AG10803 (cell line): ENCODE measurements at places on chromosomes 3 and 15.

DNA sequence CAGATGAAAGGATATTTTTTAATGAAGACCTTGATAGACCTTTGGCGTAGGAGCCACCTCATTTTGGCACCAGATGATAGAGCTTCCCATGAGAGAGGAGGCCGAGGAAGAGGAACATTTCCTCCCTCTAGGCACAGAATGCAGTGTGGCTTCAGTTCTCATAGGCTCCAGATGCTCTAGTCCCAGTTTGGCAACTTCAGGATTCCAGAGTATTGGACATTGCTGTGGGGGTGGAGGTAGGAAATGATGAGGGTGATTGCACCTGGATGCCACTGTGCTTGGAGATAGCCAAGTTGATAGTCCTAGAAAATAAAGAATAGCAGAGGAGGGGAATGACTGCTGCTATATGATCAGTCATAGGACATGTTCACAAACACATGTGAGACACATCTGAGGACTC lies 58.3 kb upstream of the KY start:
- no peak for DNase-seq

DNA sequence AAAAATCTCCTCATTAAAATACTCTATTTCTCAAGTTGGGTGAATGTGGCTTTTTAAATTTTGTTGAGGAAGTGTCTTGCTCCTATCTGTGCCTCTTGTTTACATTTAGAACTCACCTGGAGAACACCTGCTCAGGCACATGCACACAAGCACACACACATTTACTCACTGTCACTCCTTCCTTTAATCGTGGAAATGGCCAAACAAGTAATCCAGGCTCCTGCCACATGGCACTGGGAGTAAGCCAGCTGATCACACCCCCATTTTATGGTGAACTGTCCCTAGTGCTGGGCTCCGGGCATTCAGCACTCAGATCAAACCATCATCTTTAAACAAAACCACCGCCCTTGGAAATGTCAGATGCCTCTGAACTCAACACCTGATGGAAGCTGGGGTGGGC lies 204.7 kb upstream of the BHLHE40 start:
- no peak for DNase-seq

DNA sequence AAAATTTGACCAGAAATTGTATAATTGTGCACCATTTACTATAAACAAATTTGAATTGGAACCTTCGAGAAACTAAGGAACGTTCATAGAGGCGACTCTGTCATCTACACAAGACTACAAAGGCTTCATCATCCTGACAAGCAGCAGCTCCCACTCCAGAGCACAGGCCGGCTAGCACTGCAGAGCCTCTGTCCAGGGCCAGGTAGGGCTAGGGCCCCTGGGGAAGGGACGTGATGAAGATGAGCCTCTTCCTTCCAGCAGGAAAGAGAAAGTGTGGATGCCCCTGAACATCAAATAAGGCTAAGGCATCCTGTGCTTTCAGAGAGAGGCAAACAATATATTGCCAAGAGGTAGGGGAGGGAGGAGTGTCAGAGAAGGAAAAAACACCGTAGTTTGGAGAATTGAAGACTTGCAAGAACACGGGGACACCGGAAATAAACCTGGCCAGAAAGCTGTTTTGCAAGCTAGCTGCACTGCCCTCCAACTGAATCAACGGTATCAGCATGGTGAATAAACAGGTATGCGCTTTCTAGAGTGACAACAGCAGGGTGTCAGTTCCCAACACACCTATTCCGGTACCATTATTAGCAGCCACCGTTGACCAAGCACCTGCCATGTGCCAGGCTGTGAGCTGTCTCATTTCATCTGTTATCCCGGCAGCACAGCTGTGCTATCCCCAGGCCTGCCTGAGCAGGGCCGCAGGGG lies 12.4 kb downstream of the XXYLT1 start:
- DNase-seq = no peak

DNA sequence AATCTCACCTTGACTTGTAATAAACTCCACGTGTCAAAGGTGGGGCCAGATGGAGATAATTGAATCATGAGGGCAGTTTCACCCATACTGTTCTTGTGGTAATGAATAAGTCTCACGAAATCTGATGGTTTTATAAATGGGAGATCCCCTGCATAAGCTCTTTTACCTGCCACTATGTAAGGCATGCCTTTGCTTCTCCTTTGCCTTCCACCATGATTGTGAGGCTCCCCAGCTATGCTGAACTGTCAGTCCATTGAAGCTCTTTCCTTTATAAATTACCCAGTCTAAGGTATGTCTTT lies 45.5 kb downstream of the SUCNR1 start:
- DNase-seq = no peak

DNA sequence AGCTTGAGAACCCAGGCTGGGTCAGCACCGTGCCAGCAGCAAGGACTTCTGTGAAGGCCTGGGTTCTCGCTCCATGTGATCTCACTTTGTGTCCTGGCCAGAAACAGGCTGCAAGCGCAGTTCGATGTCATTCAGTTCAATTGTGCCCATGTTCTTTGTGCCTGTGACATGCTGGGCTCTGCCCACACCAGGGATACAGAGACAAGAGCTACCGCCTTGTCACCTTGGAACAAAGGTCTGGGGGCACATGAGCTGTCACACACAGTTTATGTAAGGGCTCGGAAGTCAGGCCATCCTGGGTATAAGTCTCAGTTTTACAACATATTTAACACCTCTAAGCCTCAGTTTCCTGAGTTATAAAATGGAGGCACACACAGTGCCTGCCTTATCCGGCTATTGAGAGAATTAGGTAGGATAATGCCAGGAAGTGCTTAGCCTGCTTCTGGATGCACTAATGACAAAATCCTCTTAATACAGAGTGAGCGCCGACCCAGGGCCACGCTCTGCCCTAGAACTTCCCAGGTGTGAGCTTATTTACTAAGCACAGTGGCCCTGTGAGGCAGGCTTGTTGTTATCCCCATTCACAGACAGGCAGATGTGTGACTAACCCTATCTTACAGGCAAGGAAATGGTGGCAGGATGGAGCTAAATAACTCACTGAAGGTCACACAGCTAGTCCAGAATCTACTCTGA lies 50.4 kb upstream of the LIMD1 start:
- DNase-seq = no peak

DNA sequence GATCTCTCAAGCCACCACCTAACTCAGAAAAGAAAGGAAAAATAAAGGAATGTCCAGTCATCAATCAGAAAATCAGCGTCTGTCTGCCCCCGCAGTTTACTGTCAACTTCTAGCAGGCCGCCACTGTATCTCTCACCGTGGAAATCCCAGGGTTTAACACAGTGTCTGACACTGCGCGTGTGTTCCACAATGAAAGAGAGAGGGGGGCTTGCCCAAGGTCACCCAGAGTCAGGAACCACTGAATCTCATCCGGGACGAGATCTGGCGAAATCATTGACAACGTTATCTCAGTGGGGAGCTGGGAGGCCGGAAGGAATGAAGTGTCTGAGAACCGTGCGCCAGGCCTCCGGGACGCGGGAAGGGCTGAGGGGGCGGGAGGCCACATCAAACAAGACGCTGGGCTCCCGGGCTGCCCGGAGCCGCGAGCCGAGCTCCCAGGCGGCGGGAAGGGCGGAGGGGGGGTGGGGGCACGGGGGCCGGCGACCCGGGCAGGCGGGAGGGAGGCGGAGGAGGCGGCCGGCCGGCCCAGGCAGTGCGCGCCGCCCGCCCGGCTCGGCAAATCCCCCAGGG lies 2.2 kb upstream of the HES1 start:
- DNase-seq = peak; percentile 67

GRCh38 chr3:36813305-36813704 lies 49.0 kb upstream of the DCLK3 start:
- no peak for DNase-seq

- no peak for DNase-seq
Measured at GRCh38 chr3:148707601-148708380, 10.1 kb downstream of the AGTR1 start.

- no peak for DNase-seq
Measured at GRCh38 chr15:52086011-52086786, 26.4 kb downstream of the BCL2L10 start.

DNA sequence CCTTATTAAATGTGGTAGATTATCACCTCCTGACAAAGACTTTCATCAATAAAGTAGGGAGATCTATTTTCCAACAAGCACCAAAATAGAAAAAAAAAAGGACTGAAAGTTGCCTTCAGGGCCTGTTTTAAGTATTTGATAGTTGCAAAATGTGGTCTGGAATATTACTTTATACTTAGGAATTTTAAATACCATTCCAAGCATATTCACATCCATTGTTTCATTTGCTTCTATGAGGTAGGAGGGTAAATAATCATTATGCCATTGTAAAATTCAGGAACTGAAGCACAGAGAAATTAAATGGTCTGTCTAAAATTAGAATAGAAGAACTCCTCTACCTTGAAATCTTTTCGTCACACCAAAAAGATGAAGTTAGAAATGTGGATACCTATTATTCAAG lies 110.0 kb downstream of the TMCC1 start:
- DNase-seq = peak; percentile 76

DNA sequence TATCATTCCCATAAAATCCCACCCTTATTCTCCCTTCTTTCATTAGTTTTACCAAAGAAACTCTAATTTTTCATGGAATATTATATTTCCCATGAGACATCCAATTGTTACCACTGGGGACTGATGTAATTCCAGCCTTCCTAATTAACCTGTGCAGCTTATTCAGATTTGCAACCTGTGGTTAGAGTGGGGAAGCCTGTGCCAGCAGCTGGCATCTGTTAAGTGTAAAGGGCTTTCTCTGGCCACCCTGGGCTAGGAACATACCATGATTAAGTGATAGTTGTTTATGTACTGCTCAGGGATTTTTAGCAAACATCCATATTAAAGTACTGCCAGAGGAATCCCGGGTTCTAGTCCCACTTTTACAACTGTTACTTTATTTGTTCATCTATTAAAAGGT lies 78.2 kb downstream of the TPRG1 start:
- no peak for DNase-seq

GRCh38 chr15:38300395-38300794 lies 47.8 kb downstream of the SPRED1 start:
- DNase-seq = peak; percentile 28

- DNase-seq = no peak
Measured at GRCh38 chr15:76056931-76057330, 2.9 kb upstream of the TMEM266 start.

DNA sequence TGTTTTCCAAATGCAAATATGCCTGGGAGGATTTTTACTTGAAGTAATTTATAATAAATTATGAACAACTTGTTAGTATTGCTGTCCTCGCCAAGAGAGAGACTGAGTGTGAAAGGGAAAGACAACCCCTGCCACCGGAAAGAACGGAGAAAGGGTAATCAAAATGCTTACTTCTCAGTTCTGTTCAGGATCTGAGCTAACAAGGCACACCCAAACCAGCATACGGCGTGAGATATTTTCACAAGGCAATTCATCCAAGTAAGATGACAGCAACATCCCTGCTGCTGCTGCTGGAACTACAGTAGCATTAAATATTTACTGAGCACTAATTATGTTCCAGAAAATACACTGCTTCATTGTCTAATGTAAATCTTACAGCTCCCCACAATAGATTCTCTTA lies 96.1 kb downstream of the KBTBD8 start:
- no peak for DNase-seq

GRCh38 chr3:98521897-98522543 lies 682 bp downstream of the CLDND1 start:
- peak; percentile 47 for DNase-seq

DNA sequence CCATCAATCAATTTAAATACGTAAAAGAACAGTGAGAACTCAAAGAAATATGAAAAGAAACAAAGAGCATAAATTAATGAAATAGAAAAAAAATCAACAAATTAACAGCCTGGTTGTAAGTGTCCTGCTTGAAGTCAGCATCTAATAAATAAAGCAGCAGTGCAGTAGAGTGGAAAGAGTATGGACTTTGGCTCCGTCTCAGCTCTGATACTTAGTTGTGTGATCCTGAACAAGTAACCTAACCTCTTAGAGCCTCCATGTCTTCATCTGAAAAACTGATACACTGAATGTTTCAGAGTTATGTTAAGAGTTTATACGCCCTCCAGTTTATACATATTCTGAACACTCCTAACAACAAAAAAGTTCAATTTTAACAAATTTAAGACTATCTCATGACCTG lies 44.6 kb downstream of the TFDP2 start:
- DNase-seq = no peak
